ENCODE measurements at places on chromosomes 16 and 17. TPM values are rescaled to one million over a fixed set of nuclear protein-coding genes. Genes with fewer than 3 reads are reported as not detected.

DNA sequence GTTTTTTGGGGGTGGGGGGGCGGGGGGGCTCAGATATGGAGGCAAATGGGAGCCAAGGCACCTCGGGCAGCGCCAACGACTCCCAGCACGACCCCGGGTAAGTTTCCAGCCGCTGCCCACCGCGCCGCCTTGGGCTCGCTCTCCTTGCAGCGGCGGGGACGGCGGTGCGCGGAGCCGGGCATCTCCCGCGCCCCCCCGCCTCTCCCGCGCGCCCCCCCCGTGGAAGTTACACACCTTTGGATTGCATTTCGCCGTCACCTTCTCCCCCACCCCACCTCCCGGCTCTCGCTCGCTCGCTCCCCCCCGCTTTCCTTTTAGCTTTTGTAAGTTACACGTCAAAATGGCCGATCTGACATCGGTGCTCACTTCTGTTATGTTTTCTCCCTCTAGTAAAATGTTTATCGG is 387 bp downstream of the MSI2 start:
- no peak for DNase-seq

CA5A gene
- total RNA-seq, result not detected

- DNase-seq, result no peak
Measured at GRCh38 chr17:77995146-77995852, 36.8 kb downstream of the TNRC6C start.

DNAAF1 gene
- 1.7 TPM for total RNA-seq

DNA sequence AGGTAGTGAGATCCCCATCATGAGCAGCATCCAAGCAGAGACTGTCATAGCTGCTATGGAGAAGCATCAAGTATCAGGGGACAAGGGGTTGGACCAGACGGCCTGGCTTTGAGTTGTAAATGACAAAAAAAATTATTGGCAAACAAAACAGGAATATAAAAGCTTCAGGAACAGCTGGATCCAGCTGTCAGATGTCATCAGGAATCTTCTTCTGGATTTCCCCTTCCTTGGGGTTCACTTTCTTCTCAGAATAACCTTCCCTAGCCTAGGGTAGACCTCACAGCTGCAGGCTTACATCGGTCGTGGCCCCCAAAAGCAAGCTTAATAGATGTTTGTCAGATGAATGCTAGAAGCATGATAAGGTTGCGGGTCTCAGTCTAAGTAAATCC is 17.2 kb upstream of the RAI1 start:
- DNase-seq, result no peak

C16orf89 gene
- 10.0 TPM for total RNA-seq

GRCh38 chr17:69357701-69358100 is 30.8 kb upstream of the ABCA5 start:
- no peak for DNase-seq
